Aorta (tissue), 5 donors: ENCODE measurements at places on chromosomes 5 and 9.
A peak's percentile ranks its signal among the peaks of the same experiment; 100 is the strongest.

- DNase-seq: peak; percentile 17
Measured at GRCh38 chr9:124038790-124039633, 27.4 kb downstream of the LHX2 start.

GRCh38 chr5:6615034-6615815 lies 17.6 kb downstream of the NSUN2 start:
- no peak for DNase-seq

- DNase-seq: no peak
Measured at GRCh38 chr5:130137681-130138080, 233.4 kb downstream of the CHSY3 start.

DNA sequence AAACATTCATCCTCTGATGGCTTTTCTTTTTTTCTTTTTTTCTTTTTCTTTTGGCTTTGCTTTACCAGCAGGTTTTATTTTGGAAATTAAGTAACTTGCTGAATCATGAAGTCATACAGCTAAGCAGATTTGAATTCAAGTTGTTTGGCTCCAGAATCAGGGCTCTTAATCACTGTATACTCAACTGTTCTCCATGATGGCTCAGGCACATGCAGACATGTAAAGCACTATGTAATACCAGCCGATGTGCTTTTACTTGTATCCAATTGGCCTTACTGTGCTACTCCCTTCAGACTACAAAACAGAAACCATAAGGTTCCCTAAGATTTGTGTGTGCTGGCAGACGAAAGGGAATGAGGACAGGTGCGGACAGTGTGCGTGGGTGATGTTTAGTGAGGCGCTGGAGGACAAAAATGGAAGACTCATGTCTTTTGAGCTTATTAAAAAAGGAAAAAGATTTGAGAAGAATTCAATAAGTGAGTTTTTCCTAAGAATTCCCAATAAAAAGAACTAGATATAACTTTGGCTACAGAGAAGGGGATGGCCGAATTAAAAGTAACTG lies 44.7 kb upstream of the OTP start:
- no peak for DNase-seq

- no peak for DNase-seq
Measured at GRCh38 chr5:179780362-179780761, 13.4 kb upstream of the LTC4S start.

DNA sequence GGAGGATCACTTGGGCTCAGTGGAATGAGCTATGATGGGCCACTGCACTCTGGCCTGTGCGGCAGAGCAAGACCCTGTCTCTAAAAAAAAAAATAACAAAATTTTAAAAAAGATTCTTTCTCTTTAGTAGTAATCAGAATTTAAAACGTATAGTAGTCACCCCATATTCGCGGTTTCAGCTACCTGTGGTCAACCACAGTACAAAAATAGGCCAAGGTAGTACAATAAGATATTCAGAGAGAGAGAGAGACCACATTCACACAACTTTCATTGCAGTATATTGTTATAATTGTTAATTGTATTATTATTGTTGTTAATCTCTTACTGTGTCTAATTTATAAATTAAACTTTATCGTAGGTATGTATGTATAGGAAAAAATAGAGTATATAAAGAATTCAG lies 18.7 kb downstream of the INIP start:
- no peak for DNase-seq

DNA sequence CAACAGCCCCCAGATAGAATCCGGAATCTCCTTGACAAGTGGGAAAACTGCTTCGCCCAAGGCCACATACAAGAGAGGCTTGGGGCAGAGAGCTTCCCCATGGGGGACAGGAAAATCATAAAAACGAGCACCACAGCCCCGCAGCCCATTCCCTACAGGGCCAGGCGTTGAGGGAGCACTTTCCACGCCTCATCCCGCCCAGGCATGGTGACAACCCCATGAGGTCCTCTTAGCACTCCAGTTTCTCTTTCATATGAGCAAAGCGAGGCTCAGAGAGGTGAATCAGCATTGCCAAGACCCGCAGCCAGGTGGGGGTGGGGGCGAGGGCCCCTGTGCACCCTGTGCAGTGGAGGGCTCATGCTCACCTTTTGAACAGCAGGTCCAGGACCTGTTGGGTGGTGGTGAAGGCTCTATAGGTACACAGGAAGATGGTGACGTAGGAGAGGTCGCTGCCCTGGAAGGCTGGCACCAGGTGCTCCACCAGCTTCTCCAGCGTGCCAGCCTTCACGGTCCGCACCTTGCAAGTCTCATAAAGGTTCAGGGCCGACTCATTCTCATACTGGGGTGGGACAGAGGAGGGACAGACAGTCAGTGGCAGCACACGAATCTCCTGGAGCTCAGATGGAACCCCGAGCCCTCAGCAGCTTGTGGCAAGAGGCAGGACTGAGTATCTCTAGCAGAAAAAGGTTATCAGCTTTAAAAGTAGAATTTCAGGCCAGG lies 10.9 kb downstream of the RALGDS start:
- peak; percentile 52 for DNase-seq

- no peak for DNase-seq
Measured at GRCh38 chr5:8727396-8727795, 818.5 kb downstream of the SEMA5A start.

- DNase-seq: no peak
Measured at GRCh38 chr5:44275908-44276307, 113.3 kb downstream of the FGF10 start.

GRCh38 chr9:93128011-93128714 lies 5.9 kb downstream of the NINJ1 start:
- peak; percentile 34 for DNase-seq

- DNase-seq: no peak
Measured at GRCh38 chr5:11324521-11325289, 563.7 kb upstream of the DAP start.

DNA sequence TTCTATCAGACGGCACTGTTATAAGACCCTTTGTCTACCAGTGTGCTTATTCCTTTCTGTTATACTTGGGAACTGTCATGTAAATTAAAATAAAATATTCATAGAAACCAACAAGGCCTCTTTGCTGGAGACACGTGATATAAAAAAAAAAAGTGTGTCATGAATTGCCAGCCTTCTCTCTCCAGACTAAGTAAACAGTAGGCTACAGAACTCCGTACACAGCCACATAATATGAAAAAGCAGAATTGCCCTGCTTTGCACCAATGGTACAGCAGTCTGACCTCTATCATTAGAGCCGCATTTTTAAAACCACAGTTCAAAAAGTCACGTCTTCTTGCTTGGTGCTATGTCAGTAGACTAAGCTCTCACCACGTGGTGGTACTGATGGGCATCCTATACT lies 231.3 kb downstream of the SEMA5A start:
- no peak for DNase-seq

DNA sequence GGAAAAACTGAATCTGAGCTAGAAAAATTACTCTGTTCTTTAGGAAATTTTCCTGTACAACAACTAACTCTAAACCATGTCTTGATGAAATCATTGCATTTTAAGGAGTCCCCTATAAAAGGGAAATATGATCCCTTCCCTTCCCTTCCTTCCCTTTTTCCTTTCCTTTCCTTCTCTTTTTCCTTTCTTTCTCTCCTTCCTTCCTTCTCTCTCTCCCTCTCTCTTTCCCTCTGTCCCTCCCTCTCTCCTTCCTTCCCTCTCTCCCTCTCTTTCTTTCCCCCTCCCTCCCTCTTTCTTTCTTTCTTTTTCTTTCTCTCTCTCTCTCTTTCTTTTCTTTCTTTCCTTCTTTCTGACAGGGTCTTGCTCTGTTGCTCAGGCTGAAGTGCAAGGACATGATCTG lies 42.2 kb upstream of the MYO10 start:
- DNase-seq: no peak

GRCh38 chr5:158746979-158747378 lies 352.7 kb downstream of the EBF1 start:
- DNase-seq: no peak

DNA sequence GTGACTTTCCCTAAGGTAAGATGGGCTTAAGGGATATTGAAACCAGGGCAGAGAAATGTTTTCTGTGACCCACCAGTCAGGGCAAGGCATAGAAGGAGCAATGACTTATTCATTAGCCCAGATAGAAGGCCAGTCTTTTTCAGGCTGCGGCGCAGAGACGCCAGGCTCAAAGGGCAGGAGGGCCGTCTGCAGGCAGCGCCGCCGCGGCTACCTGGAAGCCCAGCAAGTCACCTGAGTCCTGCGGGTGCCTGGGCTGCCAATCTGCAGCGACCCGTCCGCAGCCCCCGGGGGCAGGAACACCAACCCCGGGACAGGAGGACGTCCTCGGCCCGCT lies 322 bp upstream of the SH3GL2 start:
- DNase-seq: no peak

DNA sequence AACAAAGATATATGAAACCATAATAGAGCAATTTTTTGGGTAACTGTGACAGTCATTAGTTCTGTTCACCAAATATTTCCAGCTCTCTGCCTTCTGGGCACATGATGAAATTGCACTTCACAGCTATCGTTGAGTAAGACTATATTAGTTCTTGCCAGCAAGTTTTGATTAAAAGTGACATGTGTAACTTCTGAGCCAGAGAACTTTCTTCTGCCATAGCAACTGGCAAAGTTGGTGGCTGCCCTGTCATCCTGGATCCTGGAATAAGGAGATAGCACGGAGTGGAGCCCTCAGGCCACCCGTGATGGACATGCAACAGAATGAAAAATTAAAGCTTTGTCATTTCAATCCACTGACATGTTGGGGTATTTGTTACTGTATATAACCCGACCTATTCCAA lies 194.4 kb upstream of the VCAN start:
- no peak for DNase-seq

- no peak for DNase-seq
Measured at GRCh38 chr9:110429453-110429852, 91.8 kb upstream of the TXNDC8 start.

- DNase-seq: no peak
Measured at GRCh38 chr5:180326989-180327565, 26.1 kb downstream of the GFPT2 start.

DNA sequence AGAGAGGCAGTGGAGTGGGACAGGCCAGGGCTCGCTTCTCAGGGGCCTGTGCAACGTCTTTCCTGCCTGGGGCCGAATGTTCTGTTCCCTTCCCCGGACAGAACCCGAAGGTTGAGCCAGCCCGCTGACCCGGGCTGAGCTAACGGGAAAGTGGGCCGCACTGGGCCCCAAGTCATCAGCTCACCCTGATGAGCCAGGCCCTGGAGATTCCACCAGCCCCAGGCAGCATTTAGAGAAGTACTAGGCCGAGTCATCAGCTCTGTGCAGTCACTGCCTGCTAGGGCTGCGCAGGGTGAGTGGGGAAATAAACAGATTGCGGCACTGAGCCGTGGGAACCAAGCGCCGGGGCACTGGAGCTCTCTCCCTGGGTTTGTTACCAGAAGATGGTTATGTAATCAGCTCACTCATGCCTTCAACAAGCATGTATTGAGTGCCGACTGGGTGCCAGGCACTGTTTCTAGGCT lies 29.1 kb upstream of the DUSP1 start:
- peak; percentile 89 for DNase-seq

- DNase-seq: no peak
Measured at GRCh38 chr5:159091596-159092331, 8.0 kb downstream of the EBF1 start.

GRCh38 chr9:111917980-111918379 lies 21.4 kb downstream of the UGCG start:
- DNase-seq: no peak

DNA sequence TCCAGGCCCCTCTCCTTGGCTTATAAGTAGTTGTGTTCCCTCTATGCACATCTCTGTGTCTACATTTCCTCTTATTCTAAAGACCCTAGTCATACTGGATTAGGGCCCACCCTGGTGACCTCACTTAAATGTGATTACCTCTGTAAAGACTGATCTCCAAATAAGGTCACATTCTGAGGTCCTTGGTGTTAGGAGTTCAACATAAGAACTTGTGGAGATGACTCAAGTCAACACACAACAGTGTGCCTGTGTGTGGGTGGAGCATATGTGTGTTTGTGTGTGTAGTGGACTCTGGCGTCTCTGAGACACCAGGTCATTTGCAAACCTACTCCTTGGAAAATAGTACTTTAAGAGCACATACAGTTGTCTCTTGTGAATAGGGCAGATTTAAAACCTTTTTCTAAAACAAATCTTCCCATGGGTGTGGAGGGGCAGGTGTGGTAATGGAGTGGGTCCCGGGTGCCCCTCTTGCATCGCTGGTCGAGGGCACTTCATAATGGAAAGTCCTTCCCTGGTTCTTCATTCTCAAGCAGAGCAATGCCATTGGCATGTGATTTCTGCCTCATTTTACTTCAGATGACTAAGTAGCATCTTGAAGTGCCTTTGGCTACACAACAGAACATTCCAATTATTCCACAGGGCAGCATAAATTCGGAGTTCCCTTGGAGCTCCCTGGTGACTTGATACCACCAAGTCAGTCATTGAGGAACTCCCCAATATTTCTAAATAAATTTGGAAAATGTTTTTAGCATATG lies 84.4 kb downstream of the C9orf152 start:
- DNase-seq: no peak

DNA sequence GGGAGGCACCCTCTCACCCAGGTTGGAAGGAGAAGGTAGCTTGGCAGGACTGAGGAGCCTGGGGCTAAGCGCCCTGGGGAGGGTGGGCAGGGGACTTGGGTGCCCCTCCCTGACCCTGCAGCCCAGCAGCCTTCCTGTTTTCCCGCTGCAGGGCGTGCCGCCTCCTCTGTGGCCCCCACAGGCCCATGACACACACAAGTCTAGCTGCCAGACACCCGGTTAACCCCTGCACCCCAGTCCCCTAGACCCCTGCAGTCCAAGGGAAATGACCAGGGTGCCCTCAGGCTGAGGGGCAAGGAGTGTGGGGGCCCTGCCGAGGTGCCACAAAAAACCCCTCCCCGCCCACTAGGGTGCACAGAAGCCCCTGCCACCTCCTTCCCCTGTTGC lies 33.0 kb downstream of the GOLGA2 start:
- DNase-seq: peak; percentile 66
